ENCODE measurements at places on chromosomes 7 and 10.

GRCh38 chr7:114944745-114945625, 23.1 kb downstream of the MDFIC start:
- no peak for DNase-seq

GRCh38 chr10:92696606-92697383, 7.0 kb downstream of the HHEX start:
- DNase-seq: no peak

GRCh38 chr10:51386248-51386885, 312.1 kb downstream of the PRKG1 start:
- DNase-seq: no peak

DNA sequence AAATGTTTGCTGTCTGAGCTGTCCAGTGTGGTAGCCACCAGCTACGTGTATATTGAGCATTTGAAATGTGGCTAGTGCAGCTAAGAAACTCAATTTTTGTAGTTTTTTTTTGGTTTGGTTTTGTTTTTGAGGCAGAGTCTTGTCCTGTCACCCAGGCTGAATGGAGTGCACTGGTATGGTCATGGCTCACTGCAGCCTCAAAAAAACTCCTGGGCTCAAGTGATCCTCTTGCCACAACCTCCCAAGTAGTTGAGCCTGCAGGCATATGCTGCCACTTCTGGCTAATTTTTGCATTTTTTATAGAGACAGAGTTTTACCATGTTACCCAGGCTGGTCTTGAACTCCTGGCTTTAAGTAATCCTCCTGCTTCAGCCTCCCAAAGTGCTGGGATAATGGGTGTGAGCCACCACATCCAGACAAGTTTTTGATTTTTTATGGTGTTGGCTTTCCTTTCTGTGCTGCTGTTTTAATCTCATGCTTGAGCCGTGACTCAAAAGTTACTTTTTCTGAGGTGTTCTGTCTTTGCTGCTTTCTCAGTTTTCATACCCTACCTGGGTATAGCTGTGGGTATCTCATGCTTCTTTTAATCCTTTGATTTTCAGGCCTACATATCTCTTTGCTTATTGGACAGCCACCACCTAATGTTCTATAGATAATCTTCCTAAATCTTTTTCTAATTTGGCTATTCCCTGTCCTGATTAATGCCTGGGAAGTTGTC, 16.0 kb downstream of the WAC start:
- no peak for DNase-seq

- peak; percentile 74 for DNase-seq
These were observed 97.8 kb downstream of the CHST15 start for GRCh38 chr10:123995461-123996131.

- DNase-seq: no peak
These were observed 70.6 kb downstream of the STK17A start for GRCh38 chr7:43653466-43653865.

- DNase-seq: no peak
These were observed 572.1 kb upstream of the POM121L12 start for GRCh38 chr7:52463341-52463740.

DNA sequence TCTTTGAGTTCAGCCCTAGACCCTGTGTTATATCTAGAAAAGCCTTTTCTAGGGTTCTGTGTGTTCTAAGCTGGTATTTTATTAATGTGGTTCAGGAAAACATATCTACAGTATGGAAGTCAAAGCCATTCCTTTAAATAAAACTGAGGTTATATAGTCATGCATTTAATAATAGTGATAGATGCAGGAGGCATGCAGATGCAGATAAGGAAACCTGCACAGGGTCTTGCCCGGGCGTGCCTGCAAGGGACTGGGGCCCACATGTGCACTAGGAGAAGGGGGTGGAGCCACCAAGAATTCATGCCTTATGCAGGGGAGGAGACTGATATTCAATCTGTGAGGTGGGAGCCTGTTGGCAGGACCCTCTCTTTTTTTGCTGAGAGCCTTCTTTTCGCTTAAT, 171.5 kb downstream of the PRPF18 start:
- no peak for DNase-seq

DNA sequence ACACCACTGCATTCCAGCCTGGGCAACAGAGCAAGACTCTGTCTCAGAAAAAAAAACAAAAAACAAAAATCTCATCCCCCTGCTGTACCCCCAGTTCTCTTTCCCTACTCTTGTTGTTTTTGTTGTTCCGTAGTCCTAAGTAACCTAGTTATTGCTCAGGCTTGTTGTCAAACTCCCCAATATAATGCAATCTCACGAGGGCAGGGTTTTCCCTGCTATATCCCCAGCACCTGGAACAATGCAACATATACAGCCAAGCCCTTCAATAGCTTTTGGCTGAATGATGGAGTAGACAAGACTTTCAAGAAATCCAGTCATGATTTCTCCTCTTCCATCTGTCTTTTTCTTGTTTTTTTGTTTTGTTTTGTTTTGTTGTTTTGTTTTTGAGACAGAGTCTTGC, 10.2 kb downstream of the ACSL5 start:
- no peak for DNase-seq
